A549 treated with CpdA at 1 μM for 4 hours (cell line): ENCODE measurements at places on chromosomes 16 and 17. TPM values are rescaled to one million over a fixed set of nuclear protein-coding genes. Genes with fewer than 3 reads are reported as not detected.

The IGFALS gene
- 0.08 to 0.09 TPM in 2 of 5 replicates, not detected in the others for total RNA-seq

The TBC1D3H gene
- not detected in 5 replicates for total RNA-seq

The SLC38A8 gene
- not detected in 5 replicates for total RNA-seq

The ARHGDIG gene
- total RNA-seq = 1.8 to 3.8 TPM (median 2.5 TPM) in 5 replicates

The DNAH17 gene
- 1.4 to 2.6 TPM (median 1.5 TPM) in 5 replicates for total RNA-seq

The MEIOC gene
- total RNA-seq = 1.7 to 3.6 TPM (median 2.6 TPM) in 5 replicates

The CDC6 gene
- 55.8 to 65.8 TPM (median 60.4 TPM) in 5 replicates for total RNA-seq

The HSF4 gene
- 11.9 to 16.0 TPM (median 14.6 TPM) in 5 replicates for total RNA-seq

The SOX9 gene
- total RNA-seq = 11.1 to 15.1 TPM (median 12.4 TPM) in 5 replicates

The ZNF469 gene
- 9.4 to 16.7 TPM (median 11.5 TPM) in 5 replicates for total RNA-seq

The KRTAP9-1 gene
- total RNA-seq = not detected in 5 replicates

The TRIM72 gene
- total RNA-seq = 0.01 to 0.16 TPM (median 0.03 TPM) in 4 of 5 replicates, not detected in the other

The LGALS9B gene
- not detected in 5 replicates for total RNA-seq

The EIF5A gene
- 1,623 to 1,819 TPM (median 1,736 TPM) in 5 replicates for total RNA-seq

The CHMP1A gene
- total RNA-seq = 88.9 to 113 TPM (median 92.5 TPM) in 5 replicates

The NEUROD2 gene
- 0.03 TPM in 1 of 5 replicates, not detected in the others for total RNA-seq

The CES1 gene
- total RNA-seq = 29.2 to 44.5 TPM (median 35.1 TPM) in 5 replicates

The KCNJ2 gene
- 0.04 to 0.19 TPM (median 0.10 TPM) in 5 replicates for total RNA-seq

The DECR2 gene
- 19.3 to 29.5 TPM (median 28.7 TPM) in 5 replicates for total RNA-seq

The CACNA1H gene
- 8.6 to 12.1 TPM (median 11.3 TPM) in 5 replicates for total RNA-seq

The CLEC18A gene
- 0.08 TPM in 2 of 5 replicates, not detected in the others for total RNA-seq

The TSNAXIP1 gene
- 0.35 to 0.83 TPM (median 0.43 TPM) in 5 replicates for total RNA-seq

The BRICD5 gene
- total RNA-seq = 4.4 to 7.2 TPM (median 5.3 TPM) in 5 replicates

The KRT33A gene
- not detected in 5 replicates for total RNA-seq

The NACA2 gene
- total RNA-seq = 0.10 TPM in 1 of 5 replicates, not detected in the others

The TBC1D3 gene
- not detected in 5 replicates for total RNA-seq

The MARCHF10 gene
- 0.27 to 1.3 TPM (median 0.74 TPM) in 5 replicates for total RNA-seq

The SDK2 gene
- 0.32 to 0.50 TPM (median 0.35 TPM) in 5 replicates for total RNA-seq

The SMIM36 gene
- not detected in 5 replicates for total RNA-seq

The OR2C1 gene
- not detected in 5 replicates for total RNA-seq

The TAC4 gene
- not detected in 5 replicates for total RNA-seq

The SCPEP1 gene
- 40.1 to 48.3 TPM (median 43.0 TPM) in 5 replicates for total RNA-seq

The CLDN9 gene
- 0.27 to 0.80 TPM (median 0.39 TPM) in 5 replicates for total RNA-seq

The CACNG3 gene
- total RNA-seq = not detected in 5 replicates

The FBXW10 gene
- 0.96 to 1.9 TPM (median 1.2 TPM) in 5 replicates for total RNA-seq

The TBC1D3E gene
- total RNA-seq = not detected in 5 replicates

The CHRNE gene
- 0.06 to 0.17 TPM (median 0.13 TPM) in 4 of 5 replicates, not detected in the other for total RNA-seq

The NPW gene
- total RNA-seq = 0.79 to 1.5 TPM (median 1.2 TPM) in 4 of 5 replicates, not detected in the other

The CCL4L2 gene
- not detected in 5 replicates for total RNA-seq

The HEATR9 gene
- not detected in 5 replicates for total RNA-seq

The ADAP2 gene
- total RNA-seq = 2.2 to 3.1 TPM (median 2.8 TPM) in 5 replicates

The RNF112 gene
- total RNA-seq = 0.45 to 1.0 TPM (median 0.88 TPM) in 5 replicates
